ENCODE measurements at places on chromosomes 11 and 22. TPM values are rescaled to one million over a fixed set of nuclear protein-coding genes. Genes with fewer than 3 reads are reported as not detected.

- no peak for DNase-seq
Measured at GRCh38 chr11:19723572-19724342, 11.1 kb downstream of the NAV2 start.

GRCh38 chr22:31488988-31489617, 539 bp downstream of the EIF4ENIF1 start:
- DNase-seq = peak; percentile 85

GRCh38 chr11:73752216-73752867, 8.5 kb downstream of the RAB6A start:
- no peak for DNase-seq

DNA sequence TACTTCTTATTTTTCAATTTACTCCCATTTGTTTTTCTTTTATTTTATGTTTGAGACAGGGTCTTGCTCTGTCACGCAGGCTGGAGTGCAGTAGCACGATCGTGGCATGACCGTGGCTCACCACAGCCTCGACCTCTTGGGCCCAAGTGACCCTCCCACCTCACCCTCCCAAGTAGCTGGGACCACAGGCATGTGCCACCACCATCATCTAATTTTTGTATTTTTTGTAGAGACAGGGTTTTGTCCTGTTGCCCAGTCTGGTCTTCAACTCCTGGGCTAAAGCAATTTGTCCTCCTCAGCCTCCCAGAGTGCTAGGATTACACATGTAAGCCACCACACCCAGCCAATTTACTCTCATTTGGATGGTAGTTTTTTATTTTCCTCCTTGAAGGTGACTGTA, 679.3 kb upstream of the CCDC179 start:
- no peak for DNase-seq

- no peak for DNase-seq
Measured at GRCh38 chr22:50363166-50363802, 20.2 kb downstream of the PPP6R2 start.

DNA sequence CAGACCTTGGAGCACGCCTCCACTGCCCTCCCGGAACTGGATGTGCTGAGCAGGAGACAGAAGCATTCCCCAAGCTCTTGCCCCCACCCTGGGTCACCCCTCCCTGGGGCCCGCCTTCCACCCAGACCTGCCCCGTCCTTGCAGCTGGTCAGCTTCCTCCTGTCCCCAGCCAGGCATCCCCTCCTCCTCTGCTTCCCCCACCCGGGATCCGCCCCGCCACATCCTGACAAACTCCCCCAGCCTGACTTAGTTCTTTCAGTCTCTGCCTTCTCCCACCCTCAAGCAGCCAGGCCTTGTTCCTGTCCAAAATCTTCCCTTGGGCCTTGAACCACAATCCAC, 1.1 kb upstream of the PLXNB2 start:
- DNase-seq = no peak

DNA sequence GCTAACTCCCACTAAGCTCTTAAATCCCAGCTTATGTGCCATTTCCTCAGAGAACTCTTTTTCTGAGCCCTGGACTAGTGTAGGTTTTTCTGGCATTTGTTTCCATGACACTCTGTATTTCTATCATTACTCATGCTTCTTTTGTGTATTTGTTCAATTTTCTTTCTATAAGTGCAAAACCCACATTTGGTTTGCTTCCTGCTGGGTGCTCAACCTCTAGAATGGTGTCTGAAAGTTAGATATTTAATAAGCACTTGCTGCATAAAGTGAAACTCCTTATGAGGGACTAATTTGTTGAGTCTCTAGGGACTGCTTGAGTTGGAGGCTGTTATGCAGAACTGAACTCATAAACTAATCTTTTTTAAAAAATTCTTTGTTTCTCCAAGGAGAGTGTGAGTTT, 68.6 kb downstream of the SYT9 start:
- DNase-seq = no peak

GRCh38 chr22:37884420-37884819, 21.7 kb upstream of the MICALL1 start:
- DNase-seq = no peak

GRCh38 chr11:74806267-74806666, 57.6 kb downstream of the RNF169 start:
- DNase-seq = no peak

Gene FOXR1
- not detected for total RNA-seq

Gene NOX4
- total RNA-seq = 20.1 TPM

Gene OR51F2
- not detected for total RNA-seq

All from osteocyte (in vitro differentiated cells).